ENCODE measurements at places on chromosomes 5 and 9.

- peak; percentile 95 for DNase-seq
Measured at GRCh38 chr5:73363911-73364730, 84.5 kb downstream of the FOXD1 start.

DNA sequence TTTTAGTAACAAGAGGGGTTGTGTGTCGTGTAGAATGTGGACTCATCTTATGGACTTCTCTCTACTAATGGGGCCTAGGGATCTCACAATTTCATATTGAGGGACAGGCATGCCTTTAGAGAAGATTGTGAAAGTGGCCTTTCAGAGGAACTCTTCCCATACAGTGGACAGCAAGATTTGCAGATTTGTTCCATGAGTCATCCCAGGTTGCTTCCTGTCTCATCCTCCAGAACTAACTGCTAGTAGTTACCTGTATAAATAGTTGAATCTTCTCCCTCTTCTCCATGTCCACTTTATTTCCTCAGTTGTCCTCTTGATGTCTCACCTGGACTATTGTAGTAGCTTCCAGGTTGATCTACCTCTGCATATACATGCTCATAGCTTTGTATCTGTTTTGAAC, 997.5 kb upstream of the CTNND2 start:
- no peak for DNase-seq

- no peak for DNase-seq
Measured at GRCh38 chr9:72306761-72307160, 58.2 kb downstream of the ZFAND5 start.

- no peak for DNase-seq
Measured at GRCh38 chr5:148859703-148860102, 33.3 kb downstream of the ADRB2 start.

- DNase-seq: no peak
Measured at GRCh38 chr5:3601061-3601710, 5.6 kb downstream of the IRX1 start.

DNA sequence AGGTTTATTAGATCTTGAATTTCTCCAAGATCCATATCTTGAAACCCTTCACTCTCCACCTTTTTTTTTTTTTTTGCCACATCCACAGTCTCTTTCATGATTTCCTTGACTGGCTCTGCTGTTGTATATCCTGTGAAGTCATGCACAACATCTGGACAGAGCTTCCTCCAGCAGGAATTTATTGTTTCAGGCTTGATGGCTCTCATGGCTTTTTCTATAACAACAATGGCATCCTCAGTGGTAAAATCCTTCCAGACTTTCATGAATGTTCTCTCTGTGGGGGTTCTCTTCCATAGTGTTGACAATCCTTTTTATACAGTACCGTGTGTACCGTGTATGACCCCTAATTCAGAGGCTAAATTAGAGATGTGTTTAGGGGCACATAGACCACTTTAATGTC, 24.0 kb downstream of the RANBP17 start:
- DNase-seq: no peak

GRCh38 chr9:134765785-134766184, 114.8 kb upstream of the FCN2 start:
- no peak for DNase-seq

DNA sequence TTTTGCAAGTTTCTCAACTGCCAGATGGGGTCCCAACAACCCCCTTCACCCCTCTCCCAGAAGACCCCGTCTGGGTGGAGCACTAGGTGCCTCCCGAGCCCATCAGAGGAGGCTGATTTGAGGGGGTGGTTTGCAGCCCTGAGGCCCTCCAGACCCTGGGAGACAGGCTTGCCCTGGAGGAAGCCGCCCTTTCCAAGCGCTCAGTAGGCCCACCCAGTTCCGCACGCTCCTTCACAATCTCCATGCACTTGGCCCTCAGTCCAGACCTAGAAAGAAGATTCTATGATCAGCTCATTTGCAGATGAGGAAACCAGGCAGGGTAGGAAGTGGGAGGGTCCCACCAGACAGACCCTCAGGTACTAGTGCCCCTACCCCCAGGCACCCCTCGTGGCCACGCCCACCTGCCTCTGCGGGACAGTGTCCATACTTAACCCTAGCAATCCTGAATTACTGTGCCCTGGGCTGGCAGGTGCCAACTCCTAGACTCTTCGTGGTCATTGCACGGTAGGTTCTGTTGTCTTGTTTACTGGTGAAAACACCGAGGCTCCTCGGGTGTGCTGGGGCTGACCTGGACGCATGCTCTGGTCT, 22.3 kb downstream of the OR2V1 start:
- DNase-seq: no peak

DNA sequence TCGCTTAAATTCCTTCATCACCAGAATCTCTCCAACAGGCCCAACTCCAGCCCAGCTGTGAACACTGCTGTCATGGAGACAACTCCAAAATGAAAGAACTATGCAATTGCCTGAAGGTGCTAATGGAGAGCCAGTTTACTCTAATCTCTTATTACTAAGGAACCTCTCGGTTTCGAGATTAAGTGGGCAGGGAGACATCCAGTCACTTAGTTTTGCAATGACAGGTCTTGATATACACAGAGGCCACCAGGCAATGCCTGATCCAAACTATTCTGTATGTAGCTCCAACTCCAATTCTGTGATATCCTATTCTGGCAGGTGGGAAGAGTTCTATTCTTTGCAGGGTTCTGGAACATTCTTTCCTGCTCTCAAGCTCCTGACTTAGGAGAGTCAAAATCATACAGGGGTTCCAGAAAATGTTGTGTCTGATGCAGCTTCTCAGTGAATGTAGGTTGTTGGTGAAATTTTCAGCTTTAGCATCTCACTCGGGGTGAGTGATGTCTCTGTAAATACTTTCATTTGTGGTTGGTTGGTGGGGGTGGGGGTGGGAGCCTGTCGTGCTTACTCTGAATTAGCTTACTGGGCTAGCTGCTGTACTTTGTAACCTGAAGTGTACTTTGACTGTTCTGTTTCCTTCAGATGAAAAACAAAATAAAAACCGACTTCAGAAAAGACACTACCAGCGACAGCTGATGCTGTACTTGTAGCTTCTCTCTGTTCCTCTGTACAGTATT, 170.9 kb downstream of the PALM2AKAP2 start:
- DNase-seq: no peak

Measured in fibroblast of skin of left quadriceps (primary cell).